Activated CD4-positive, alpha-beta T cell treated with anti-CD3 and anti-CD28 coated beads, Interleukin-2, Interleukin-6, amounts not matched to agents 100 ng/mL and 50 ng/mL, durations not matched to agents 16 hours and 8 hours (primary cell): ENCODE measurements at places on chromosomes 16 and 17.

DNA sequence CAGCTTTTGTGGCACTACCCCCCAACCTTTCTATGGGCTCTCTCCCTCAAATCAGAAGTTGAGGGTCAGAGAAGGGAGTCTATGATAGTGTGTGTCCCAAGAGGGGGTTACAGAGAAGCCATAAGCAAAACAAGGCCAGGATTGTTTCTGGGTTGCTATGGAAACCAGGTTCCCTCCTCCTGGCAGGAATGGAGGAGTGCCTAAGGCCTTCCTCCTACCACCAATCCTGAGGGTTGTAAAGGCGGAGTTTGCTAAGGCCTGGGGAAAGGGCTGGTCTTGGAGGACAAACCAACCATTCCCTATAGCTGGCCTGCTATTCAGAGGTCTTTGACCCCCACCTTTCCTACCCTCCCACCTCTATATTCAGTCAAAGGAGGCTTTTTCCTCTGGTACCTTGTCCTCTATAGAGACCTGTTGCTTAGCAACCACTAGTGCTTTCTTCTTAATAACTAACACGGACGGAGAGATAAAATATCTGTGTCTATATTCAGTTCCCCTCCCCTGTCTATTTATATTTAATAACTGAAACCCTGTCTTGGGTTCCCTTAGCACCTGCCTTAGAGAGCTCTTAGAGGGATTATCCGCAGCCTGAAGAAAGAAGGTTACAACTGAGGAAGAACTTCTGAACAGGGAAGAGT lies 43.4 kb downstream of the NEUROD2 start:
- DNase-seq, result no peak

DNA sequence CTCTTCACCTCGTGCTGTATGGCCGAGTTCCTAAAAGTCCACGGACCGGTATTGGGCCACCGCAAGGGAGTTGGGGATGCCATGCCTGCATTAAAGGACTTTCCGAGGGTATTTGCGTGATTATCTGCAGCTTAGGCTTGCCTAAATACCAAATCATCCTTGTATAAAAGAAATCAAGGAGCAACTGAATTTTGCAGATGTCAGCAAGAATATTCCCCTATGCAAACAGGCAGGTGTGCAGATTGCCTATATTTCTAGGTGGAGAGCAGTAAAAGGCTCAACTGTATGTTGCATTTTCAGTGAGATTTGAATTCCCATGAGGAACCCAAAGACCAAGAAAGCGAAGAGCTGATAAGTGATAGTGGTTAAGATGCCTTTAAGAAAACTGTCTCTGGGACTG lies 452.3 kb downstream of the CDH11 start:
- DNase-seq, result no peak

- DNase-seq, result no peak
Observed at GRCh38 chr17:39737760-39738567, at the start of gene GRB7. TSS of gene GRB7 (plus strand) at chr17:39737938. CDS start at chr17:39742302, 4,364 bp downstream.

- no peak for DNase-seq
Observed at GRCh38 chr16:6018848-6019489, 921.4 kb upstream of the EEF2KMT start.

- DNase-seq, result no peak
Observed at GRCh38 chr17:60524463-60525327, 1.3 kb downstream of the APPBP2 start.

GRCh38 chr17:75487351-75488070 lies 27.8 kb downstream of the CASKIN2 start:
- peak; percentile 61 for DNase-seq

DNA sequence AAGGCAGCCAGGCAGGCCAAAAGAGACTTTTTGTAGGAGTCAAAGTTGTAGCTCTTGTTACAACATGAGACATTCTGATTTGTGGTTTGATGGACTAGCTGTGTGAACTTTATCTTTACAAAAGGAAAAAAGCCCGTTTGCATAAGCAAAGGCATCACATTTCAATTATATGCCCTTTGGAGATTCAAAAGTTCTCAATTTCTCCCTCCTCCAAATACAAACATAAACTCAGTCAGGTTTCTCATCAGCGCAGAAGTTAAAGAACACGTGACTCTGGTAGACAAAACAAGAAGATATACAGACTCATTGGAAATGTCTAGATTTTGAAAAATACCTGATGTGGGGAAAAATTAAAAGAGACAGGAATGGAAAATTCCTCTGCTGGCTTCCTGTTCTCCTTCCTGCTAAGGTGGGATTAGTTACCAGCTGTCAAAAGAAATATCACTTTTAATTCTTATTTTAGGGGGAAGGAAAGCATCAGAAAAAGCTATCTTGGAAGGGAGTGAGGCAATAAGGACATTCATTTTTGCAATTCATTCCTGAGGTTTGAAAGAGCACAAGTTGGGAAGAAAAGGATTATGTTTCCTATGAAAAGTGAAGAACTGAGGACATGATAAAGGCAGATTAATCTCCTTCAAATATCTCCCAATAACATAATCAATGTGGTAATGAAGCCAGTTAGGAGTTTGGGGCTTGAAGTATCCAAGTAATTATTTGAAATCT lies 4.6 kb upstream of the KCNJ16 start:
- DNase-seq, result no peak

DNA sequence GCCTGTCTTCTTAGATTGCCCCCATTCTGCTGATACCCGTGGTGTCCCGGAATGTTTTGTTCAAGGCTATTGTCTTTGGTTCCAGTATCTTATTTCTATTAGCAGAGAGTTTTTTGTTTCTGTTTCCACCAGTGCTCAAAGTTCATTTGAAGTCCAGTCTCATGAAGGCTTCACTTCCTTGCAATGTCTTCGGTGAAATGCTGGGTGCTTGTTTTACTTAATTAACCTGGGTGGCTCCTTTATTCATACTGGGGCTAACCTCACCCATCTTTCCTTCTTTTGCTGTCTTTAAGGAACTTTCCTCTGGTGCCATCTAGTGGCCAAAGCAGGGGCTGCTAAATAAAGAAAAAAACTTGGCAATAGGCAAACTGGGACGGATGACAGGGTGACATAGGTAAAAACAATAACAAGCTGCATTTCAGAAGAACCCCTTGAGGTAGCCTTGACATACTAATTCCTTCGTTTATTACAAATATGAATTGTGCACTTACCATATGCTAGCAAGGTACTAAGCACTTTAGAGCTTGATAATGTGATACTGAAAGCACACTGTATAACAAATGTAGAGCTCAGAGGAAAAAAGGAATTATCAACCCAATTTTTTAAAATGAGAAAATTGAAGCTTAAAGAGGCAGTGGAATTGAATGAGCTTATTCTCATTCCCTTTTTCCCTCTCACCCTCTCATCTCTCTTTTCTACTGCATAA lies 2.8 kb upstream of the SMIM36 start:
- peak; percentile 83 for DNase-seq

DNA sequence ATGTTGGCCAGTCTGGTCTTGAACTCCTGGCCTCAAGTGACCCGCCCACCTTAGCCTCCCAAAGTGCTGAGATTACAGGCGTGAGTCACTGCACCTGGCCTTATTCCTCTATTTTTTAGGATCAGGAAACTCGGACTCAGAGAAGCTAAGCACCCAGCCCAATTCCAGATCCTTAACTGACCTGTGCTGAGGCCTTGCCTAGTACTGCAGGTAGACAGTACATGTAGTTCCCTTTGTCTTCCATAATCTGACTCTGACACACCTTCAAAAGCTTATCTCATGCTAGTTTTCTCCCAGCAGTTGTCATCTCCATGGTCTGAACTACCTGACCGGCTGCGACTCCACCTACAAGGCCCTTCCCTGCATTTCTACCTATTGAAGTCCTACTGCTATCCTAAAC lies 65.7 kb upstream of the AXIN2 start:
- DNase-seq, result no peak

GRCh38 chr17:37025238-37025637 lies 76.5 kb downstream of the AATF start:
- no peak for DNase-seq

DNA sequence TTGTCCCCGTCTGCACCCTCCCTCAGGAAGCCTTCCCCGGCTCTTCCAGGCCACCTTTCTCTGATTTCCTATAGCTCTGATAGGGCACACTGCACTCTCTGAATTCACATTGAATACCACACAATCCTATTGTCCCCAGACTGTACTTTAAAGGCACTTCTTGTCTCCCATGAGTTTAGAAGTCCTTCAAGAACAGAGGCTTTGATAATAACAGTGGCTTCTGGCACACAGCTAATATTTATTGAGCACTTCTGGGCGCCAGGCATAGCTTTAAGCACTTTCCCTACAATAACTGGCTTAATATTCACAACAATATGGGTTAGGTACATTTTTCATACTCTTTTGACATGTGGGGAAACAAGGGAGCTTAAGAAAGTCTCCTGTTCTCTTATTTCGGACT lies 169.7 kb upstream of the IRX6 start:
- no peak for DNase-seq

DNA sequence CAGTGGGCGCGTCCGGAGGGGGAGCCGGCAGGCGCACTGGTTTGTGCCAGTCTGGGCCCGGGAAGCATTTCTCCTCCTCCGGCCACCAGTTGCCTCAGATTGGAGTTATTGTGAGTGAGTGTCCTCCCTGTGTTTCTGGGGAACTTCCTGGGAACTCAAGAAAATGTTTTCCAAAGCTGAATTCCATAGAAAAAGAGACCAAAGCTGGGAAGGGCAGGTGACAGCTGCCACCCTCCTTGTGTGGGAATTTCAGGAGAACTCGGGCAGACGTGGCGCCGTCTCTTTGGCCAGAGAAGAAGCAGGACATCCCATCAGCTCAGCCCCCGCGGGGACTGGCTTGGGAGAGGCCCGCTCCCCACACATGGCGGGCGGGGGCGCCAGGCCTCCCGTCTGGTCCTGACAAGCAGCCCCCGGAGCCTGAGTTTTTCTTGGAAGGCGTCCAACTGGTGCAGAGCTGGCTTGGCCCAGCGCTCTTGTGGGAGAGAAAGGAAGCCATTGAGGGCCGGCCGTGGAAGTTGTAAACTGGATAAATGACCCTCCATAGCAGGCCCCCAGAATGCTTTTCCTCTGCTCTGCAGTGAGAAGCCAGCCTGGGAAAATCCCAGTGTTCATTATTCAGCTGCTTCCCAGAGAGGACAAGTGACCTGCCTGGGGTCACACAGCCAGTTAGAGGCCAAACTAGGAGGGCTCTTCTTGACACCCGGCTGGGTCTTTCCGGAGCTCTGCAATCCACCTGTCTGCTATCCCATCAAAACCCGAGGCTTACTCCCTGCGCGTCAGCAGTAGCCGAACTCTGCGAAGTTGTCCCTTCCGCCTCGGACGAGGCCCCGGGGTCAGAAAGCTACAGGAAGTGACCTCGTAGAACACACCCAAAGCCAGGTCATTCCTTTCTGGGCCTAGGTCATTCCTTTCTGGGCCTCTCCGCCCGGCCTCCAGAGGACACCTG lies 39.2 kb upstream of the GSE1 start:
- no peak for DNase-seq

DNA sequence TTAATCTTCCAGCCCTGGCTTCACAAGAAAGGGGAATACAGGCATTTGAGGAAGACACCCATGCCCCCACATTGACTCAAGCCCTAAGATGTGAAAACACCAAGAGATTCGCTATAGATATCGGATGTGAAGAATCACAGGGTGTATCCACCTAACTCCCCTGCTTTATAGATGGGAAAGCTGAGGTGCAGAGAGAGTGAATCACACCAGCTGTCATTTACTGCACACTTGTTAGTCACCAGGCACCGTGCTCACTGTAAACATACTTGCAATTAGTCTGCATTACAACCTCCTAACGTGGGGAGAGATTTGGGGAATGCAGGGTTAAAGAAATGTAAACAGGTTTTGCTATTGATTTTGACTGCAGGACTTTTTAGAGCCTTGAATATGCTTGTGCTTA lies 325.5 kb downstream of the C16orf95 start:
- DNase-seq, result no peak

DNA sequence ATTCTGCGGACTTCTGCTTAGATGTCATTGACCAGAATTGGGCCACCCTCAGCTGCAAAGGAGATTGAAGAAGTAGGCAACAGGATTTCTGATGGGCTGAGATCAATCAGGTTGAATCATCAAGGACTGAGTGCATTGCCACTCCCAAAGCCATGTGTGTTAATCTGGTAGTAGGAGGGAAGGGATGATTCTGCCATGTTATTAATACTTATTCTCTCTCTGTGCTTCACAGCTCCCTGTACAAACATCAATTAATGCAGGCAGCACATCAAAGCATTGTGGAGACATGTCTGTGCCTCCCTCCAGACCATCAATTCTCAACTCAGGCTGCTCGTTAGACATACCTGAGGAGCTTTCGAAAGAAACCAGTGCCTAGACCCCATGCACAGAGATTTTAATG lies 11.6 kb downstream of the LRRC3C start:
- no peak for DNase-seq

DNA sequence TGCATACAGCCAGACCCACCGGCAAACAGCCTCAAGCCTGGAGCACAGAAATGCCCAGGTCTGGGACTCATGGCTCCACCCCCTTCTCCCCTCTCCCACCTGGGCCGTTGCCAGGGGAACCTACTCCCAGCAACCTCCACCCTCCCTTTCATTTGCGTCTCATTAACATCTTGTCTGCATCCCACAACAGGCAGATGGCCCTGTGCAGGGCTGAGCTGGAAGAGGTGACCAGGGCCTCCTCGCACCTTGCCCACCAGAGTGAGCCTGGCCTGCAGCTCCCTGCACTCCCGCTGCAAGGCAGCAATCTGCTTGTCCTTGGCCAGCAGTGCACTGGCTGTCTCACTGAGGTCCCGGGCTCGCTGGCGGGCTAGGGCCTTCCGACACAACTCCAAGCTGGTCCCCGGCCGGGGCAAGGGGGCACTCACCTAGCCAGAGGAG lies 3.3 kb downstream of the TSPOAP1 start:
- DNase-seq, result peak; percentile 7

GRCh38 chr16:80804056-80804525 lies 307 bp downstream of the CDYL2 start:
- DNase-seq, result peak; percentile 81

GRCh38 chr16:14409563-14409962 lies 220.5 kb downstream of the PARN start:
- no peak for DNase-seq

- no peak for DNase-seq
Observed at GRCh38 chr17:73210002-73210678, 17.3 kb downstream of the COG1 start.

GRCh38 chr16:86515413-86515776 lies 5.1 kb downstream of the FOXF1 start:
- DNase-seq, result no peak

GRCh38 chr17:9750524-9750923 lies 40.9 kb downstream of the DHRS7C start:
- DNase-seq, result no peak

- peak; percentile 44 for DNase-seq
Observed at GRCh38 chr17:65154770-65155589, 17.8 kb downstream of the RGS9 start.

DNA sequence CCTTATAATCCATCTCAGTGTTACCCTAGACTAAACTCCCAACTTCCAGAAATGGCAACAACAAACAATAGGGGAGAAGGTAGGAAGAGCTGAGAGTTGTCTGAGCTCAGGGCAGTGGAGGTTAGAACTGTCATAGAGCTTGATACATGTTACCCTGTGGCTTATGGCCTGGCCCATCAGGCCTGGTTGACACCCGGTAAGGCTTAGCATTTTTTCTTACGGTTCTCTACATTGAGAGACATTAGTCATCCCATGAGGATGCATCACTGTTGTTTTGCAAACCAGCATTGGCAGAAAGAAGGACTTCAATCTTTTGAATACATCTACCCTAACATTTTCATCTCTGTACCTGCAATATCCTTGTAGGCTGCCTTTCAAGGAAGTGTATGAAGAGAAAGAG lies 226.6 kb downstream of the PHKB start:
- no peak for DNase-seq

GRCh38 chr16:31181102-31181830 lies 1.3 kb downstream of the FUS start:
- peak; percentile 54 for DNase-seq
